ENCODE measurements at places on chromosomes 7 and 10.

- DNase-seq, result no peak
Measured at GRCh38 chr10:67284589-67284988, 358.8 kb downstream of the LRRTM3 start.

DNA sequence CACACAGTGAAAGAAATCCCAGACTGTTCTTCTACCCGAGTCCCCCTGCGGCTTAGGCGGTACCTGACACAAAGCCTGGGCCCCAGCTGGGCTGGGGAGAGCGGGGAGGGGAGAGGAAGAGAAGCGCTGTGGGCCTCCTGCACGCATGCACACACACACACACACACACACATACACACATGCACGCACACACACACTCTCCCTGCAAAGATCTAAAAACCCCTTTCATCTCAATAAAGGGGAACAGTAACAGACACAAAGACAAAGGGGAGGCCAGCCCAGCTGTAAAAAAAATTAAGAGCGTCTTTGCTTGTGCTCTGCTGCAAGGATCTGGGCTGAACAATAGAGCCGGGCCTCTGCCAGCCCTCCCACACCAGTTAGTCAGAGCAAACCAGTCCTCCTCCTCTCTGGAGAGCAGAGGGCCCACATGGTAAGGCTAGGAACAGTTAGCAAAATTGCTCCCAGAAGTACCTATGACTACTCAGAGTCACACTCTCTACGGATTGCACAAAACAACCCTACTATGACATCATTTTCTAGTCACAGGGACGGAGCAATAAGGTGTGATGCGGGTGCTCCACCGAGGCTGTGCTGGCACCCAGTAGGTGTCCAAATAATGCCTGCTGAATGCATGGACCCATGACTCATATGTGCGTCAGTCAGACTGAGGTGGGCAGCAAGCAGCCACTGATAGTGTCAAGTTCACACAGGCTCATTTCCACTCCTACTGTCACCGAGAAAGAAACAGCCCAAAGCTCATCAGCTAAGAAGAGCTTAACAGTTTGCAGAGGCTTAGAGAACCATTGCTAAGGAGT lies 9.2 kb downstream of the ITPRIP start:
- DNase-seq, result peak; percentile 89

DNA sequence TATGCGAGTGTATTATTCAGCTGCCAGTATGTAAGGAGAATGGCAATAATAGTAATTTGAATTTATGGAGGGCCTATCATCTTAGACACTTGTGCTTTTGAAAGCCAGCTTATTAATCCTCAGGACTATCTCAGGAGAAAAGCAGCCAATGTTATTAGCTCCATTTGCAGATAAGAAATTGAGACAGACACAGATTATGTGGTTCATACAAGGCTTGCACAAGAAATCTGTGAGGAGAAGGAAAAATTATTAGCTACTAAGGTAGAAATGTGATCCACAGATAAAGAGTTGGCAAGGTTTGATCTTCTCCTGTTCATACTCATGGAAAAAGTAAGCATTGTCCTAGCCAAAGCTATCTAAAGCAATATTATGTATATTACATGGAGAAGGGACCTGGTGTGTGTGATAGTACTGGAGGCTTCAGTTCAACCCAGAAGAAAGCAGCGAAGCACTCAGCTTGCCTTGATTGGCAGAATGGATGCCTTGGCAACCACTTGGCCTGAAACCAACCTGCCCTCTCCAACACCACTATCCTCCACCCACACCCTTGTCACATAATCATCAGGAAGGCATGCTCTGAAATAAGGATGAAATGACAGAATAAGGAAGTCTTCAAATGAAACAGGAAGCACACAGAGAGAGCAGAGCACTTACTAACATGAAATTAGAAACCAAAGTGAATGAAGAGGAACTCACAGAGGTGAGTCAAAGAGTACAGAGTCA lies 18.0 kb downstream of the MACC1 start:
- no peak for DNase-seq

GRCh38 chr7:91876391-91877133 lies 3.9 kb downstream of the MTERF1 start:
- no peak for DNase-seq

DNA sequence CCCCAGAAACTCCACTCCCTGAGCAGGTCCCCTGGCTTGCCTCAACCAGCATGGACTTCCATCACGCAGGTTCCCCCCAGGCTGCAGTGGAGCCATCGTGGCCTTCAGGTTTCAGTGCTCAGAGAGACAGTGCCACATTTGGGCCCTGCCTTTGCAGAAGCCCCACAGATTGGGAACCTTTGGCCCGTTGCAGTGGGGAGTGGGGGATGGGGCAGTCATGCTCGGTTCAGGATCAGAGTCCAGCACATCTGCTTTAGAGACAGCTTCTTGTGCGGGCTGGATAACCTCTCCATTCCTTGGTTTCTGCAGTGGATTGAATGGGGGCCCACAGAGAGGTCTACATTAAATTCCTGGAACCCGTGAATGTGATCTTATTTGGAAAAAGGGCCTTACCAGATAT lies 183.9 kb downstream of the EBF3 start:
- no peak for DNase-seq

GRCh38 chr7:152760854-152761748 lies 1.5 kb downstream of the ACTR3B start:
- DNase-seq, result no peak

DNA sequence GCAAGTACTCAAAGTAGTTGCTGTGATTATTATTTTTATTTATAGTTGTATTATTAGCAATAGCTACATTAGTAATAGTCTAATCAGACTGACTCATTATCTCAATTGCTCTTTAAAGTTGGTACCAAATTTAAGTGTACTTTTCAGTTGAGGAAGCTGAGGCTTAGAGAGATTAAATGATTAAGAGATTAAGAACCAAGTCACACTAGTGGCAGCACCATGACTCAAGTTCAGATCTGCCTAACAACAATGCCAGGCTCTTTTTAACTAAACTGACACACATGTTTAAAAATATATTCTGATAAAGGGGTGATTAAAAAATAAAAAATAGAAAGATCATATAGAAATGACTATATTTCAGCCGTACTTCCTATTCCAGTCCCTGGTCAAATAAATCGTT lies 42.0 kb downstream of the FZD1 start:
- no peak for DNase-seq

DNA sequence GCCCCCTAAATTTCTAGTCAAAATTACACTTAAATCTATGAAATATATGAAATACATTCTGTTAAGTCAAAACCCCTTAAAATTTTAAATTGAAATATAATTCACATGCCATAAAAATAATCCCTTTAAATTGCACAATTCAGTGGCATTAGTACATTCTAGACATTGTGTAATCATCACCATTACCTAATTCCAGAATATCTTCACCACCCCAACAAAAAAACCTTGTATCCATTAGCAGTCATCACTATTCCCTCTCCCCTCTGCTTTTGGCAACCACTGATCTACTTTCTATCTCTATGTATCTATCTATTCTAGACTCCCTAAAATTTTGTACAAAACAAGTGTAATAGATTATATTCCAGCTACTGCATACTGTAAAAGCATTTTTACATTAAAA lies 261.2 kb downstream of the GLI3 start:
- no peak for DNase-seq

DNA sequence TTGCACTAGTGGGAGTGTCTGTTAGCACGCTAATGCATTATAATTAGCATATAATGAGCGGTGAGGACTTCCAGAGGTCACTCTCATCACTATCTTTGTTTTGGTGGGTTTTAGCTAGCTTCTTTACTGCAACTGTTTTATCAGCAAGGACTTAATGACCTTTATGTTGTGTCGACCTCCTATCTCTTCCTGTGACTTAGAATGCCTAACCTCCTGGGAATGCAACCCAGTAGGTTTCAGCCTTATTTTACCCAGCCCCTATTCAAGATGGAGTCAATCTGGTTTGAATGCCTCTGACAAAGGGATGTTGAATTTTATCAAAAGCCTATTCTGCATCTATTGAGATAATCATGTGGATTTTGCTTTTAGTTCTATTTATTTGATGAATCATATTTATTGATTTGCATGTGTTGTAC lies 22.5 kb upstream of the ZNF518A start:
- no peak for DNase-seq

- DNase-seq, result no peak
Measured at GRCh38 chr10:61781969-61782403, 119.3 kb downstream of the CABCOCO1 start.
